ENCODE measurements at places on chromosomes 12 and 14. TPM values are rescaled to one million over a fixed set of nuclear protein-coding genes. Genes with fewer than 3 reads are reported as not detected.

SLC6A12 gene
- 0.70 TPM for total RNA-seq

KCNC2 gene
- not detected for total RNA-seq

GRCh38 chr12:25293653-25294052, 42.9 kb upstream of the KRAS start:
- DNase-seq: no peak

DNA sequence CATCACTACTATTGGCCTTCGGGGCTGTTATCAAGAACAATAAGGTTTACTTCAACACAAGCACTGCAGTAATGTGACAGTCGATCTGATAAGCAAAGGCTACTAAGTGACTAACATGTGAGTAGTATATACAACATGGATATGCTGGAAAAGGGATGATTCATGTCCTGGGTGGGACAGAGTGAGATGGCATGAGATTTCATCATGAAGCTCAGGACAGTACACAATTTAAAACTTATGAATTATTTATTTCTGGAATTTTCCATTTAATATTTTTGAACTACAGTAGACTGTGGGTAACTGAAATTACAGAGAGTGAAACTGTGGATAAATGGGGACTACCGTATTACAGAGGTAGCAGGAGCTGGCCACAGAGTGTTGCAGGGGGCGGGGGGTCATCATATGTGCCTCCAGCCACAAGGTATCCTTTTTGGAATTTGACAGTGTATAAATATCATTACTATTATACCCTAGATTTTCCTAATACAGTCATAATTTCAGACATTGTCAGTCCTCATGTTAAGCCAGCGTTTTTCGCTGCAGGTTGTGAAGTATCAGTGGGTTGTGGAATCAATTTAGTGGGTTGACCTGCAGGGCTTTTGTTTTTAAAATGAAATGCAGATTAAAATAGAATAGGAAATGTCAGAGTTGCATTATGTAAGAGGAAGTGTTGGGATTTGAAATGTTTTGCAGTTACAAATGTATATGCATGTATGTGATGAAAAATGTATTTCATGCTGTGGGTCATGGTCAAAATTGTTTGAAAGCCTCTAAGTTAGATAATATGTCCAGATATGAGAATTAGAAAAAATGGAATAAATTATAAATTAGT, 148.0 kb upstream of the NUDT4 start:
- no peak for DNase-seq

MYO1H gene
- not detected for total RNA-seq

- DNase-seq: no peak
These were observed 18.1 kb downstream of the TPCN1 start for GRCh38 chr12:113239288-113239771.

DNA sequence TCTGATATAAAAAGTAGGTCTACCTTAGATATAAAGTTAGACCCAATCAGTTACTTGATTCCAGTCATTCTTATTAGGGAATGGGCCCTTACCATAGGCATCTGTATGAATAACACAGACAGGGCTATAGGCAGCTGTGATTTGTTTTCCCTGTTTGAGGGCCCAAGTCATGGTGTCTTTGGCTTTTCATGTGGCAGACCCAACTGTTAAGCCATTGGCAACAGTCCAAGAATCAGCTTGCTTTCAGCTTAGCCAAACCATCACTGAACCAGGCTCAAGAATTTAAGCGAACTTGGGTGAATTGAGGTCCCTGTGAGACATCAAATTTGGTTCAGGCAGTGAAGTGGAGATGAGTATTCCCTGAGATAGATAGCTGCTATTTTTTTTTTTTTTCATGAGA, 111.2 kb downstream of the LRRIQ1 start:
- DNase-seq: no peak

GRCh38 chr12:105455261-105455660, 124.8 kb downstream of the C12orf75 start:
- DNase-seq: no peak

IL25 gene
- total RNA-seq: not detected

ACRBP gene
- 0.58 TPM for total RNA-seq

- DNase-seq: no peak
These were observed 37.4 kb downstream of the SPTLC2 start for GRCh38 chr14:77579065-77579464.

CACNA1C gene
- total RNA-seq: 0.47 TPM

DNA sequence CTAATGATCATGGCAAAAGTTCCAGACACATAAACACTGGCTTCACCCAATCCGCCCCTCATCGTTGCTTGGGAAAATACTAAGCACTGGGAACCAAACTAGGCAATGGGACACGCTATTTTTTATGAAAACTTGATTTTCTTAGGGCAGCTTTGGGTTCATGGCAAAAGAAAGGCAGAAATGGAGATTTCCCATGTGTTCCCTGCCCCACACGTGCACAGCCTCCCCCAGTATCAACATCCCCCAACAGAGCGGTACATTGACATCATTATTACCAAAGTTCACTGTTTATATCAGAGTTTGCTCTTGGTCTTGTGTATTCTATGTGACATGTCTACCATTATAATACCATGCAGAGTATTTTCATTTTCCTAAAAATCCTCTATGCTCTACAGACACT, 71.0 kb downstream of the DBX2 start:
- DNase-seq: no peak

DNA sequence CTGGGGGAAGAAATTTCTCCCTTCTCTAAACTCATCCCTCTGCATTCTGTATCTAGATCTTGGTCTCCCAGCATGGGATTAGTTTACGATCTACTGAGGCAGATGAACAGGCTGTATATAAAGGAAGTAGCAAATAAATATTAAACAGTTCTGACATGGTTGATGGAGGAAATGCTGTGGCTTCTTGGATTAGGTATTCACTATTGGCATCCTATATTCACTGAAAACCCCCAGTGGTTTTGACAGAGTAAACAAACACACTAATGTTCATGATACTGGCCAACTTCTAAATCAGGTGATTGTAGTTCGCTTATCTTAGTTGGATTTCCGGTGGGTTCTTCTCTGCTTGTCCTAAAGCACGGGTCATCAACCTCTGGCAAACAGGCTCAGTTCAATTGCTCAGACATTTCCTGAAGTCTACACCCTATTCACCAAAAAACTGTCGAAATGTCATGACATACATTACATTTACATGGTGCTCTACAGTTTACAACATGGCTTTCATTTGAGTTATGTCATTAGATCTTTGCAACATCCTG, 433.9 kb downstream of the EGLN3 start:
- DNase-seq: no peak

DNA sequence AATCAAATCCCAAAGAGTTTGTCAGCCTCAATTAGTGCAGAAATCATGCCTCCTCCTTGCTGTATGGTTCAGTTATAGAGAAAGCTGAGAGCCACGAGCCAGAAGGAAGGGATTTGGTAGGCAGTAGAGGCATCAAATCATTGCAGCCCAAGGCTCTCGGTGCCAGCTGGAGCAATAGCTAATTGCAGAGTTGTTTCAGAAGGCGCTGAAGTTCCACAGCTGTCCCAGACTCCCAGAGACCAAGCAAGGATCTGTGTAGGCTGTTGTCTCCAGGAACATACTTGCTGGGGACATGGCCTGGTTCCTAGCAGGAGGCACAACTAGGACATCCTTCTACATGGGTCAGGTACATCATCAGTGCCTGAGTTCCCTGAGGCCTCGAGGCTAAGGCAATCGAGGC, 80.4 kb upstream of the WSCD2 start:
- DNase-seq: no peak

B4GALNT3 gene
- total RNA-seq: 0.44 TPM

DNA sequence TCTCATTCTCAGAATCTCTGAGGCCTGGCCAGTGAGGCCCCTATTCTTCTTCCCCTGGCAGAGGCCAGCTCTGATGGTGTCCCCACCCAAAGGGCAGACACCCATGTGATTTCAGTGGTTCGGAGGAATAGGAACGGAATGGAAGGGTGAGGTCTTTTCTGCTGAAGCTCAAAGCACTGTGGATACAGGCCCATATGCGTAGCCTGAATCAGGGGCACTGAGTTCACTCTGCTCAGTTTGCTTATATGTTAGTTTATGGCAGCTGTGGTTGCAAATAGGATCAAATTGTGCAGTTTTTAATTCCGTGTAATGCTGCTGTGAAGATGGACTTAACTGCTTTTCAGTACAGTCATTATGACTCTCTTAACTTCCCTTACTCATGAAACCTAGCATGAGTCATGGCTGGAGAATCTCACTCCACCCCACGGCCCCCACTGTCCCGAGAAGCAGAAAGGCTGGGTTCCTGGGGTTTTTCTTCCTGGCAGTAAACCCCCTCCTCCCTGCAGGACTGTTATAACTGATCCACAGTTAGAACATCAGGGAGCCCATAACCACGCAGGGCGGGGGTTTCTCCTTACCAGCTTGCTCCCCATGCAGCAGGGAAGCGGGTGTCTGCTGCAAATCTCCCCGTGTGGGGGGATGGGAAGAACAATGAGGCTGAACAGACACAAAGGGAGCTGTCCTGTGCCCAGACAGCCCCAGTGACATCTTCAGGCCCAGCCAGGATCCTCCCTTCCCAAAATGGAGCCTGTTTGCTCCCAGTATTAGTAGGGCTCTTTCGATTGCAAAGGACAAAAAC, 122.7 kb downstream of the SLC38A6 start:
- DNase-seq: peak; percentile 87

- DNase-seq: no peak
These were observed 19.5 kb upstream of the LRRC10 start for GRCh38 chr12:69630191-69630590.

ELK3 gene
- total RNA-seq: 70.6 TPM

DNA sequence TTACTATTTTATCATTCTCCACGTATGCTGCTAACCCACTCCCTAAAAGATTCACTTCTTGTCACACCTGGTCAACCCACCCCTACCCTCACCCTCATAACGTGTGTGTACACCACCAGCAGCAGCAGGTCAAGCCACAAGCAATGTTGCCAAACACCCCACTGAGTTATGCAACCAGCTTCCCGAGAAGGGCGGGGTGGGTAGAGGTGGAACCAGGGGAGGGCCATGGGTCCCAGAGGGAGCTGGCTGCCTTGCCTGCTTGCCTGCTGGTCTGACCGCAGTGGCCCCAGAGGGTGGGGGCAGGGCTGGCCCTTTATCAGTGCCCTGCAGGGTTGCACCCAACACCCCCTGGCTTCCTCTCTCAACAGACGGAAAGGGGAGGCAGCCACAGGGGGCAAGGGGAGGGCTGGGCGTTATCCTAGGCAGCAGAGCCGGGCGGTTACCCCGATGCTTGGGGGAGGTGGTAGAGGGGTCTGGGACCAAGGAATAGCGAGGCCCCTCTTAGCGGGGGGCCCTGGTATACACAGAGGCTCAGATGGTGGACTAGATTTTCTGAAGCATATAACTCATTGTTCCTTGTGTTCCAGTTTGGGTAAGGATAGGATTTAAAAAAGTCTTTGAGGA, 3.5 kb upstream of the NFE2 start:
- DNase-seq: no peak

FITM1 gene
- total RNA-seq: not detected

FOXG1 gene
- total RNA-seq: not detected

NPAS3 gene
- total RNA-seq: 0.34 TPM

RAB15 gene
- total RNA-seq: 17.6 TPM

DNA sequence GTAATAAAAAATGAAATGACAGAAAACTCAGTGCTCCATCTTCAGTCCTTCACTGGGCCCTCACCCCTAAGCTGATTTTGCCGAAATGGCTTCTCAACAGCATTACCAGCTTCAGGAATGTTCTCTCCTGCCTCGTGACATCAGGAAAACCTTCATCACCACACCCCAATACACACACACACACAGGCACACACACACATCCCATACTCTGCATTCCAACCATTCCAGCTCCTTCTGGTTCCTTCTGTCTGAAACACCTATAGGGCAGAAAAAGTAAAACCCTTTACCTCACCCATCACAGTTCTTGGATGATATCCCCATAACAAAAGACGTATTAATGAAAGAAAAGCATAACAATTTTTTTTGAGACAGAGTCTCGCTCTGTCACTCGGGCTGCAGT, 75.9 kb downstream of the CCDC60 start:
- DNase-seq: no peak

DNA sequence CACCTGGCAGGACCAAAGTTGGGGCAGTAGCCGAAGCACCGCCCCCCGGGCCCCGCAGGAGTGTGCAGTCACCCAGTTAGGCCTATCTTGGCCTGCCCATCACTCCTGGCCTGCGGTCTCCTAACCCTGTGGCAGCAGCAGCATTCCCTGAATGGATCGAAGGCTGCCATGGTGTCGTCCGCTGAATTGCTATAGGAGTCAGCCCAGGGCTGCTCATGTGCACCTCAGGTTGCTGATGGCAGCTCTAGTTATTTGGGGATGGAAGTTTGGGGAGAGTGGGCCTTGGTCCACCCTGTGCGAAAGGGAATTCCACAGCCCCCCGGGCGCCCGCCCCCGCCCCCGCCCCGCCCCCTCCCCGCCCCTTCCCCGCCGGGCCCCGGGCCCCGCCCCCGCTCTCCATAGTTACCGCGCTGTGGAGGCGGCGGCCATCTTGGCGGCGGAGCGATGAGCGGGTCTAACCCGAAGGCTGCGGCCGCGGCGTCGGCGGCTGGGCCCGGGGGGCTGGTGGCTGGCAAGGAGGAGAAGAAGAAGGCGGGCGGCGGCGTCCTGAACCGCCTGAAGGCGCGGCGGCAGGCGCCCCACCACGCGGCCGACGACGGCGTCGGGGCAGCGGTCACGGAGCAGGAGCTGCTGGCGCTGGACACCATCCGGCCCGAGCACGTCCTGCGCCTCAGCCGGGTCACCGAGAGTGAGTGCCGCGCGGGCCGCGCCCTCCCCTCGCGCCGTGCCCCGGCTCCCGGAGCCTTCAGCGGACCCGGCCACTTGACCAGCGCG, at the start of gene UNC119B:
TSS of gene UNC119B (plus strand) at position 428 of the 774 bp plus-strand sequence. CDS start at position 445, 17 bp downstream.
- DNase-seq: no peak

DNA sequence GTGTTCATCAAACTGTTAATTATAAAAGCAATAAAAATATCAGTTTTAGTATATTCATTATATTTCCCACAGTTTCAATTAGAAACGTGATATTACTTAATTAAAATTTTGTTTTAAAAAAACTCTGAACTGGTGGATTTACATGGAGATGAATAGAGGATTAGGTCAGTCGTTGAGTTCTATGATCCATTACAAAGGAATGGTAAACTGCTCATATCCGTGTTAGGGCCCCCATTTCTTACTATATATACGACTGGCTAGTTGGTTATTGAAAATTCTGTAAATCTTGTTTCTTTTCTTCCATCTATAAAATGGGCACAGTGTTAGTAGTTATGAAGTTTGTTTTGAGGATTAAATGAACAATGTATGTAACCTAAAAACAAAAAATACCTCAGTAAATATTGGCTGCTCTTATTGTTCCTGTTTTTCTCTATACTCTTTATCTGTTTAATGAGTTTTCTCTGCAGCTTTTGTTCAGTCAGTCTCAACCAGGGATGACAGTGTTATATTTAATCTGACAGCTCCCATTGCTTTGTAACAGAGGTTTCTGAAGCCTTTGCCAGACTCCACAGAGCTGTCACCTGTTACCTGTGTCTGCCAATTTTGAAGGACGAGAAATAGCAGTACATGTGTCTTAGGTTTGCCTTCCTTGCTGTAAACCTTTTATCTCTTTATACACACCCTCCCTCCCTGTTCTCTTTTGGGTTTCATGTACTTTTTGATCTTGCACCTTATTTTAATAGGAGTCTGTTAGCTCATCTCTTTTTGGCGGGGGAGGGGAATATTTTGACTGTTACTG, 41.5 kb downstream of the FRS2 start:
- DNase-seq: no peak

RBMS2 gene
- total RNA-seq: 75.8 TPM

GRCh38 chr14:101230851-101231550, 327.5 kb upstream of the RTL1 start:
- DNase-seq: no peak
